H1 (cell line): ENCODE measurements at places on chromosomes 3 and 15.

DNA sequence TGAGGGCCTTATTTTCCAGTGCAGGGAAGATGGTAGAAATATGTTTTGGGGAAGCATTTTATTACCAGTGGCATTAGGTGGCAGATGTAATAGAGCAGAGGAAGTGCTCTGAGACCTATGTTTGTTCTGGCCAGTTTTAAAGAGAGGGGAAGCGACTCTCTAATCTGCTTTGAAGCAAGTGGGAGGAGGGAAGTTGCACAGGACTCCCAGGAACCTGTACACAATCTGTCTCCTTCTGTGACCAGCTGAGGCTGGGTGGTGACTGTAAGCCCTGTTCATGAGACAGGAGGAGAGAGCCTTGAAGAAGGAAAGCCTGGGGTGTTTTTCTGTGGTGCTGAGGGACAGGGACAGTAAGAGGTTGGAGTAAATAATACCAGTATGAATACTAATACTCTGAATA is 60.5 kb downstream of the LPP start:
- DNase-seq = no peak

GRCh38 chr15:69669446-69669845 is 216.8 kb downstream of the RPLP1 start:
- no peak for DNase-seq

- DNase-seq = no peak
Observed at GRCh38 chr3:133563186-133563591, 10.3 kb upstream of the CDV3 start.

- peak; percentile 87 for DNase-seq
Observed at GRCh38 chr3:135895106-135895733, 70.3 kb upstream of the PPP2R3A start.

GRCh38 chr15:59251001-59251845 is 44.6 kb downstream of the LDHAL6B start:
- DNase-seq = no peak

- DNase-seq = no peak
Observed at GRCh38 chr3:70150599-70150998, 151.1 kb downstream of the SAMMSON start.

- no peak for DNase-seq
Observed at GRCh38 chr3:39056151-39056550, 4.3 kb downstream of the WDR48 start.

DNA sequence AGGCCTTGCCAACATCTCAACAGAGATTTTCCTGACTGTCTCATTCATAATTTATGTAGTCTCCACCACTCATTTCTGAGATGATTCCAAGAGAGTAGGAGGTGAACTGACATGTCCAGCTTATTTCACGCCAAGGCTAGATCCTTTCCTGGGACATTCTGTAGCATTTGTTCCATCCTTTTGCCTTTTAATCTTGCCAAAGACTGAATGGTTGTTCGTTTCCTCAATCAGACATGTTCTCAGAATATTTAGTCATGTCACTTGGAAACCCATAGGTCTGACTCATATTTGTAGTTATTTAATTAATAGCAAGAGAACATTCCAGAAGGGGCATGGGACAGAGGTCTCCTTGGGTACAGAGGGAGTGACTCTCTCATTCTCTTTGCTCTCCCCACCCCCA is 80.9 kb downstream of the DHX36 start:
- DNase-seq = no peak

DNA sequence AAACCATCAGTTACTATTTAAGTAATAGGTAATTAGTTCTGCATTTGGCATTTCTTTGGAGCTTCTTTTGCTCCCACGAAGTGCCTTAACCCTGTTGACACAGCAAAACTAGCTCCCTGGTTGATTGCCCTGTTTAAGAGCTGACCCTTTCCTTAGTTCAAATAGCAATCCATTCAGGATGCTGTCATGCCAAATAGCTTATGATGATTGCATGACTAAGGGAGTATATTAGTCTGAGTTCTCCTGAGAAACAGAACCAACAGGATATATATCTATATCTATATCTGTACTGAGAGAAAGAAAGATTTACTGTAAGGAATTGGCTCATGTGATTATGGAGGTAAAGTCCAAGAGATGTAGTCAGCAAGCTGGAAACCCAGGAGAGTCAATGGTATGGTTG is 50.3 kb upstream of the SPRED1 start:
- DNase-seq = no peak

DNA sequence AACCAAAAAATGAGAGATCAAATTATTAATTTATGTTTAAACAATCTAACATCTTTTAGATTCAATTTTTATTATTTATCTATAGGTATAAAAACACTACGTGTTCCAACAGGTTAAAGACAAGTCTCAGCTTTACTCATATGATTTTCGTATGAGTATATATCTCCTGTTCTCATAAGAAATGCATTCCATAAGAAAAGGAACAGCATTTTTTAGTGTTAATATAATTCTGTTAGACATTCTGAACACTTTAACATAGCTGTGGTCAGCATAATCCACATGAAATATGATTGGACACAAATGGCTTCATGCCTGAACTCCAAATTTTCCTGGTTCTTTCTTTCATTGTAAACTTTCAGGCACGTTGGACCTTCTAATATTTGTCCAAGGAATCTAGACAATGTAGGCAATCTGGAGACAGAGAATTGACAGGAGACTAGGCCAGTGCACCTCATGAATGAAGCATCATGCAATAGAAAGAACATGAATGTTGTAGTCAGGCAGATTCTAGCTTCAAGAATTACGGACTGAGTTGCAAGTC is 1122.0 kb upstream of the ALCAM start:
- DNase-seq = no peak

DNA sequence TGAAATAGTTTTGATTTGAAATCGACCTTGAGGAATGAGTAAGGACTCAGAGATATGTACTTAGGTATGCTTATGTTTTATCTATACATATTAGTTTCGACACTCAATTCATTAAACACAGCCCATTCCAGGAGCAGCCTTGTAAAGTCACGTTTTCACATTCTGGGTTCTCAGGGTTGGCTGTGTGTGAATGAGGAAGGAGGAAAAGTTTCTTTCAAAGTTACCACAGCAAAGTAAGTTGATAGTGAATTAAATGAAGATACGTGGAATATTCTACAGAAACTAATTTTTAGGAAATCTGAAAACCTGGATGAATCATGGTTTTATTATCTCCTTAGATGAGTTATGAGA is 133.5 kb downstream of the C3orf38 start:
- DNase-seq = no peak

- no peak for DNase-seq
Observed at GRCh38 chr3:39294446-39295183, 14.8 kb upstream of the CX3CR1 start.

- no peak for DNase-seq
Observed at GRCh38 chr3:5116538-5116937, 5.6 kb upstream of the ARL8B start.

DNA sequence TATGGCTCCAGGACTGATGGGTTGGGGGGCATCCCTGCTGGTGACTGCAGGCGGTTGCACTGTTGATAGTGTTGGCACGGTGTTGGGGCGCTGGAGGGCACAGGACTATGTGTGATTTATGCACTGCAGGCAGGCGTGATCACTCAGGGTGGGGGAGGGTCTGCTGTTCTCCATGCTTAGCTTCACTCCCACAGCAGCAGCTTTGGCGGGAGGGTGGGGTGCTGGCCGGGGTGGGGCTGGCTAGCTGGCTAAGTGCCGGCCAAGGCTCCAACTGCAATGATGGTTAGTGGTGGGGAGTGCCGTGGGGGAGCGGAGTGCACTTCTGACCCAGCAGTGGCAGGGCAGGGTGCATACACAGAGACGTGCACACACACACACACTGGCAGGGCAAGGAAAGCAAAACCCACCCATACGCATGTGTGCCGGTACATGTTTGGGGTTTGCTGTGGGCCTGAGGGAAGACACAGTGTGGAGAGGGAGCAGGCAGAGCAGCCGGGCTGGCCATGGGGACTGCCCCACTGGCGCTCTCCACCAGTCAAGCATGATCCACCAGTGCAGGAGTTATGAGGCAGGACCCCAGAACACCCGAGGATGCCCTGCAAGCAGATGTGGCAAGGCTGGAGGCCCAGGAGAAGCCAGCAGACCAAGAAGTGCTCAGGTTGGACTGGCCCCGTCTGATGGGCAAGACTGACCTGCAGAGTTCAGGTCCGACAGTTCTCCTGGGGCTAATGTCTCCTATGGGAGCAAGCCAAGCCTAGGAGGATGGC is 16.5 kb upstream of the FGF7 start:
- no peak for DNase-seq

- DNase-seq = no peak
Observed at GRCh38 chr3:129662191-129662608, 55.7 kb upstream of the PLXND1 start.

GRCh38 chr3:72839057-72839456 is 9.2 kb downstream of the SHQ1 start:
- DNase-seq = no peak

DNA sequence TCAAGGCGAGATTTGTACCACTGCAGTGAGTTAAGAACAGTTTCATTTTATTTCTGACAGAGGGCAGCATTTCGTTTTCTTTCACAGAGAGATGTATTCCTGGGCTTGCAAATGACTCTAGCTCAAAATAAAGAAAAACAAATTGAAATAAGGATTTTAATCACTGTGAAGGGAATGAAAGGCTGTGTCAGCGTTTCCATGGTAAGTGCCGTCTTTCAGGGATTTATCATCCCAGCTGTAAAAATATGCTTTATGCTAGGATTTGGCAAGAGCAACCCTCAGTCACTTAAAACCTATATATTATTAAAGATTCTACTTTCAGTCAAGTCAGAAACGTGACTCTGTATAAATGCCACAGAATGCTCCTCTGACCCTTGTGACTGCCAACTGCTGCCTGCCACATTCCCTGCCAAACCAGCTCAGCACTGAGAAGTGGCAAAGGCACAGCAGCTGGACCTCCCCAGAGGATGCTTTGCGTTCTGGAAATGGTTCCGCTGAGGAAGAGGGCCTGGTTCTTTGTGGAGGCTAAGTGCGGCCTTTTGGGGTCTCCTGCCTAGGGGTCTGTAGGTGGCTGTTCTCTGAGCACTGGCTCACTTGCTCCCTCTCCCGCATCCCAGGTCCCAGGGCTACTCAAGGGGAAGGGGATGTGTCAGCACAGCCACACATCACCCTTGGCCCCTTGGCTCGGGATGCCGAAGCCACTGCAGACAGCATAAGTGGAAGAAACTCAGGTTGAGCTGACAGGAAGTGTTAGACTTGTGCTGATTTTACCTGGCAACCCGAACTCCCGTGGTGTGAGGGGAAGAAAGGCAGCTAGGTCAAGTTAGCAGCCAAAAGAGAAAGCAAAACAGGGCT is 56.6 kb upstream of the POMGNT2 start:
- DNase-seq = no peak

- DNase-seq = no peak
Observed at GRCh38 chr3:98650971-98651779, 57.8 kb upstream of the CPOX start.

DNA sequence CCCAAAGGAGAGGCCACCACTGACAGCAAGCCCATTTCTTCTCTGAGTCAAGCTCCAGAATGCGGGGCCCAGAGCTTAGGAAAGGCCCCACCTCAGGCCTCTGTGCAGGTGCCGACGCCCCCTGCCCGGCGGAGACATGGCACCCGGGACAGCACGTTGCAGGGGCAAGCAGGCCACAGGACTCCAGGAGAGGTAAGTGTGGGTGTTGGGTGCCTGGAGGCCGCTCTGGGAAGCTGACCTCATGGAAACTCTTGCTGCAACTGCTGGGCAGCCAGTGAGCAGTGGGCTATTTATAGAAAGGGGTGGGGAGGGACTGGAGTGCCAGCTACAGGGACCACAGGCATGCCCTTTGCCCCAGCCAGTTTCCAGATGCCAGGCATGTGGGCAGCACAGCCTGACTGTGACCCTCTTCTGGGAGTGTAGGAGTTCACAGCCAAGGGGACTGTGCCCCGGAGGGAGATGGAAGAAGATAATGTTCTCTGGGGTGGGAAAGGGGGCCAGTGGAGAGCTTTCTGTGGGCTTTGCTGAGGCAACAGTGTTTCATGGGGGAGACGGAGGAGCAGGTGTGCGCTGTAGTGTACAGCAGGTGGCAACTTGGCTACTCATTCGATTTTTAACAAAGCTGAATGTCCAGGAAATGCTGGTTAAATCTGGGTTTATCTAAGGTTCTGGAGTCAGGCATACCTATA is 23.7 kb downstream of the ALPK3 start:
- no peak for DNase-seq

DNA sequence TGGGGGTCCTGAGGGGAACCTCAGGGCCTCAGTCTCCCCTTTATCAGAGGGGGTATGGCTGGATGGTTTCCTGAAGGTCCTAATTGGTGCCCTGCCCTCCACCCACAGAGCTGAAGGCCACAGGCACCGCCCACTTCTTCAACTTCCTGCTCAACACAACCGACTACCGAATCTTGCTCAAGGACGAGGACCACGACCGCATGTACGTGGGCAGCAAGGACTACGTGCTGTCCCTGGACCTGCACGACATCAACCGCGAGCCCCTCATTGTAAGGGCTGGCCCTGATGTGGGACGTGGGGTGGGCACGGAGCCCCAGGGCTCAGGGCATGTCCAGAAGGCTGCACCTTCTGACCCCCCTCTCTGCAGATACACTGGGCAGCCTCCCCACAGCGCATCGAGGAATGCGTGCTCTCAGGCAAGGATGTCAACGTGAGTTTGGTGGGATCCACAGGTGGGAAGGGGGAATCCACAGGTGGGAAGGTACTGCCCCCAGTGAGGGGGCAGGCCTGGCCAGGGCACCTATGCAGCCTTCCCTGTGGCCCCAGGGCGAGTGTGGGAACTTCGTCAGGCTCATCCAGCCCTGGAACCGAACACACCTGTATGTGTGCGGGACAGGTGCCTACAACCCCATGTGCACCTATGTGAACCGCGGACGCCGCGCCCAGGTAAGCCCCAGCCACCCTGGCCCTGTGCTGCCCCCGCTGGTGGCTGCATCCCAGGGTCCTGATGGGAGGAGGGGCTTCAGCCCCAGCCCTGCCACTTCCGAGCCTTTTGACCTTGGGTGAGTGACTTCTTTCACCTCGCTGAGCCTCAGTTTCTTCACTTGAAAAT is 17.5 kb upstream of the GNAT1 start:
- DNase-seq = no peak

DNA sequence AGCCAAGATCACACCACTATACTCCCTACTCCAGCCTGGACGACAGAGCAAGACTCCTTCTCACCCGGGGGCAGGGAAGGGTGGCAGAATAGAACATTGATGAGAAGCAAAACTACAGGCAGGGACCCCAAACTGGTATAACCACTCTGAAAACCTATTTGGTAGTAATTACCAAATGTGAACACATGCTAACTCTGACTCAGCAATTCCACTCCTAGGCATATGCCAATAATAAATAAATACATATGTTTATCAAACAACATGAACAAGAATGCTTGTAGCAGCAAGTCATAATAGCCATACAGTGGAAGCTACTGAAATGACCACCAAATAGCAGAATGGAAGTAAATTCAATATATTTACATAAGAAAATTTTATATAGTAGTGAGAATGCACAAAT is 31.0 kb upstream of the USP50 start:
- no peak for DNase-seq

- no peak for DNase-seq
Observed at GRCh38 chr3:38560284-38560683, 64.1 kb downstream of the EXOG start.

- no peak for DNase-seq
Observed at GRCh38 chr15:92808598-92809063, 91.5 kb upstream of the CHD2 start.
